ENCODE measurements at places on chromosomes 2 and 18.
A peak's percentile ranks its signal among the peaks of the same experiment; 100 is the strongest.

DNA sequence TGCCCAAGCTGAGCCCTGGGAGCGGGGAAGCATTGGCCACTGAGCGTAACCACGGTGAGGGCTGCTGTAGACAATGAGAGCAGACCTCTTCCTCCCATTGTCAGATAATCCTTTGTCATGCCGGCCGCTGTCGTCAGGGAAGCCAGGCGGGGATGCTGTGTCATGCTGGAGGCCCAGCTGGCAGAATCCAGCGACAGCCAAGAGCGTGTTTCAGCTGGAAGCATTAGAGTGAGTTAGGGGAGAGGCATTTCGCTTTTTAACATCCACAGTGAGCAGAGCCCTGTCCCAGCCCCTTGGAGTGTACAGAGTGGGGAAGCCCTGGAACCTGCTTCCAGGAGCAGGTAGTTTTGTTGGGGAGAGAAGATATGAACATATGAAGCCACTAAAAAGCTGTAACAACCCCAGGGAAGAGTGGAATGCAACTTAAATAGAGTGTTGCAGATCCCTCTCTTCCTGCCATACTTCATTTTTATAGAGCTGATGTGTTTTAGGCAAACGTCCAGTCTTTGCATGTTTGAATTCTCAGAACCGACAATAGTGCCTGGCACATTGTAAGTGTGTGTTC lies 7.0 kb downstream of the CTIF start:
- DNase-seq, result no peak

DNA sequence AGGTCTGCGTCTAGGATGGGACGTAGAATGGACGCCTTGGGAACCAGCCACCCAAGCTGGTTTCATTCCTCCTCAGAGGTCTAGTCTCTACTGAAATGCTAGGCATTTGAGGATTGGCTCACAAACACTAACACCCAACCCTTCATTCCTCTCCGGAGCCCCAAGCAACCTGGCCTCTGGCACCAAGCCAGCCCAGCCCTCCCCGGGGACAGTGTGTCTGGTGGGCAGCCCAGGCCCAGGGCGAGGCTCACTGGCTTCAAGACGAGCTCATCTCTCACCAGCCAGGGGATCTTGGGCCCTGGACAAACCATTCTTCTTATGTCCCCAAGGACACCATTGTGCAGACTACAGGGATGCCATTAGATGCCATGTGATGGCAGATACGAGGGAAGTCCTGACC lies 182.5 kb downstream of the CTIF start:
- DNase-seq, result no peak

DNA sequence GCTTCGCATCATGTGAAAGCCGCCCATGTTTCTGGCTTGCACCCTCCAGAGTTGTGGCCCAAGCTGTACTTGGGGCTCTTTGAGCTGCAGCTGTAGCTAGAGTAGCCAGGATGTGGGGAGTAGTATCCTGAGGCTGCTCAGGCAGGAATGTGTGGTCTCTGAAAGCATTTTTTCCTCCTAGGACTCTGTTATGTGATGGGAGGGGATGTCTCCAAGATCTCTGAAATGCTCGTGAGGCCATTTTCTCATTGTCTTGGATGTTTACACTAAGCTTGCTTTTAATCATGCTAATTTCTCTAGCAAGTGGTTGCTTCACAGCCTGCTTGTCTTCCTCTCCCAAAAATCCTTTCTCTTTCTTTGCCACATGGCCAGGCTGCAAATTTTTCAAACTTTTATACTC lies 687.6 kb downstream of the DCDC2C start:
- DNase-seq, result no peak

DNA sequence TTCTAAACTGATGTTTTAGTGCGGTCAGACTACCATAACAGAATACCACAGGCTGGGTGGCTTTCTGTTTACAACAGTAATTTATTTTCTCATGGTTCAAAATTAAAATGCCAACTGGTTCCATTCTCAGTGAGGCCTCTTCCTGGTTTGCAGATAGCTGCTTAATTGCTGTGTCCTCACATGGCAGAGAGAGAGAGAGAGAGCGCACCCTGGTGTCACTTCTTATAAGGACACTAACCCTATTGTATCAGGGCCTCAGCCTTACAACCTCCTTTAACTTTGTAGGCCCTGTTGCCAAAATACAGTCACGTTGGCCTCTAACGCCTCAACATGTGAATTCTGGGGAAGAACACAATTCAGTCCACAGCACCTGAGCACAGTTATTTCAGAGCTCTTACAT lies 37.5 kb upstream of the ZNF385B start:
- DNase-seq, result peak; percentile 50

- DNase-seq, result peak; percentile 37
These were observed 145.0 kb downstream of the TTC27 start for GRCh38 chr2:32772638-32773447.

DNA sequence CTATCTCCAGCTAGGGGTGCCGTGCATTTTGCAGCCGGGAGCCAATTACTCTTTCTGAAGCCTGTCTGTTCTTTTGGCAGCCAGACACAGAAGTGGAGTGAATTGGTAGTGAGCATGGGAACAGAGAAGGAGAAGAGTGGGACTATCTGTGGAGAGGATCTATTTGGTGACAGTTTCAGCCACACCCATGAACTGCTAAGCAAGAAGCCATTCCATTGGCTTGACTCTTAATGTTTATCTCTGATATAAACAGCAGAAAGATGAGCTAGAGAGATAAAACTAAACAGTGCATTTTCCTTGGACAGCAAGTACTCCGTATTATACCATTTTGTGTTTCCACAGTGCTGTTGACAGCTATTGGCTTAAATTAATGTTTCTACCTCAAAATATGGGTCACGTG lies 259.6 kb upstream of the THUMPD2 start:
- DNase-seq, result no peak

GRCh38 chr2:221463241-221463896 lies 108.7 kb downstream of the EPHA4 start:
- DNase-seq, result no peak

GRCh38 chr2:129396980-129397599 lies 582.4 kb upstream of the RAB6C start:
- DNase-seq, result peak; percentile 29

DNA sequence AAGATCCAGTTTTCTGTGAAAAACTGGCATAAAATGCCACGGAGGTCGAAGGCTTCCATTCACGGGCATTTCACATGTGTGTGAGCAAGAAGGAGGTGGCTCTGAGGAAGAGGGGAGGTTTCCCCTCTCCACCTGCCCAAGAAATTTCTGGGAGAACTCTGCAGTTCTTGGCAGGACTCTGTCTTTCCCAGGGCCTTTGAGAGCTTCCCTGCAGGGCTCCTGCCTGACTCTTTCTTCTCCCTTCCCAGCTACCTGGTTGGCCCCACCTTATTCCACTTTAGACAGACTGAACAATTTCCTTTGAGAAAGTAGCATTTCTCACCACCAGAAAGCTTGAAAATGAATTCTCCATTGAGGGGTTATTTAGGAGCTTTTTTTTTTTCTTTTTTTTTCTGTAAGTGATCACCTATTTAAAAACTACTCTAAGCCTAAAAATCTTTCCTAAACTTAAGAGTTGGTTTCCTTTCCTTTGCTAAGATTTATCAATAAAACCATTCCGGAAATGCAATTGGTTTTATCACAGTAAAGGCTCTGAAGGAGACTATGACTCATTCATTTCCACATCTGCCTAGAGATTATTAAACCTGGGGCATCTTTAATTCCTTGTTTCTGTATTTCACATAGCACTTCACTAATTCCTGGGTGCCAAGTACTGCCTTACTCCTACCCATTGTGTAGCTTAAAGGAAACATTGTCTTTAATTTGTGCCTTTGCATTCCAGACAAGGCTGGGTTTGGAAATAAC lies 59.3 kb downstream of the UNC80 start:
- DNase-seq, result no peak

GRCh38 chr2:170218456-170218855 lies 40.5 kb downstream of the MYO3B start:
- no peak for DNase-seq

DNA sequence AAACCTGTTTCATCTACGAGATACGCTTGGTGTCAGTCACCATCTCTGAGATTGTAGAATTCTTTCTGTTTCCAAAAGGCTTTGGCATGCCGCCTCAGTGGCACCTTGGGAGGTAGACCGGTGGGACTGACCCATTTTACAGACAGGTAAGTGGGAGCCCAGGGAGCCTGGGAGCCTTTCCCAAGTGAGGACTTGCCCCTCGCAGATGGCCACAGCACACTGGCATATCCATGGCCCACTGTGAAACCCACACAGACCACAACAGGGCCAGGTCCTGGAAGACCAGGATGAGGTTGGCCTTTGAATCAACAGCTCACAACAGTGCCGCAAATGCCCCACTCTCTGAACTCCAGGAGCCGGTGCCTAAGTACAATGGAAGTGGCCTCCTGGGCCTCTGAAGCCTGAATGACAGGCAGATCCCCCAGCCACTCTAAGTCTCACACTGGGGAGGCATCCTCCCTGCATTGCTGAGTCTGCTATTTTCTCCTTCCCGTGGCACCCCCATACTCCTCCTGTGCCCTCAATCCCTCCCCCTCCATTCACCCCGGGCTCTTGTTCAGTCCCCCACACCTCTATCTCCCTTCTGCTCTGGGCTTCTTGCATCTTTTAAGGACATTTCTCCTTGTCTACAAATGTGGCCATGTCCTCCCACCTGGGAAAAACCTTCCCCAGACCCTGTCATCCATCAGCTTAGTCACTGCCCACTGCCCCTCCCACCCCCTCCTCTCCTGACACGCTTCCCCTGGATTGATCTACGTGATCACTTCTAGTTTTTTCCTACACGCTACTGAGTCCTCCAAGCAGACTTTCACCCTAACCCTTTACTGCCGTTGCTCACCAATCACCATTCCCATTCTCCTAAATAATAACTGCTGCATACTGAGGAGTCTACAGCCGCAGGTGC lies 26.2 kb downstream of the CENPA start:
- DNase-seq, result no peak

DNA sequence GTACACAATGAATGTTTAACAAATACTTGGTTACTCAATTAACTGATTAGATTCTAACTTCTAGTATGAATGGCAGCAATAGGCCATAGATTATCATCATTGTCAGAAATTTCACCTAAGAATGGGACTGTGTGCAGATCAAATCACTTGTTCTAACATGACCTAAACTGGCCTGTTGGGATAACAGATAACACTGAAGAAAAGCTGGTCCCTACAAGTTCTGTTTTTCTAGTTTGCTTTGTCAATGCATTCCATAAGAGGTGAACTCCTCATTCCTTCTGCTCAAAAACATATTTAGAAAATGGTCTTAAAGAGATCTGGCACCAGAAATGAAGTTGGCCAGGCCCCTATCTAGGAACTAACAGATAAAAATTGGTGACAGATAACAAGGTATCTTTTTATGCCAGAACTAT lies 175.4 kb downstream of the THADA start:
- DNase-seq, result no peak

Measured in NCI-H526 treated with DMSO at 0.1 percent for 48 hours (cell line).